ENCODE measurements at places on chromosomes 6 and 20.

GRCh38 chr20:2460752-2461424, 9.7 kb downstream of the SNRPB start:
- DNase-seq: no peak

DNA sequence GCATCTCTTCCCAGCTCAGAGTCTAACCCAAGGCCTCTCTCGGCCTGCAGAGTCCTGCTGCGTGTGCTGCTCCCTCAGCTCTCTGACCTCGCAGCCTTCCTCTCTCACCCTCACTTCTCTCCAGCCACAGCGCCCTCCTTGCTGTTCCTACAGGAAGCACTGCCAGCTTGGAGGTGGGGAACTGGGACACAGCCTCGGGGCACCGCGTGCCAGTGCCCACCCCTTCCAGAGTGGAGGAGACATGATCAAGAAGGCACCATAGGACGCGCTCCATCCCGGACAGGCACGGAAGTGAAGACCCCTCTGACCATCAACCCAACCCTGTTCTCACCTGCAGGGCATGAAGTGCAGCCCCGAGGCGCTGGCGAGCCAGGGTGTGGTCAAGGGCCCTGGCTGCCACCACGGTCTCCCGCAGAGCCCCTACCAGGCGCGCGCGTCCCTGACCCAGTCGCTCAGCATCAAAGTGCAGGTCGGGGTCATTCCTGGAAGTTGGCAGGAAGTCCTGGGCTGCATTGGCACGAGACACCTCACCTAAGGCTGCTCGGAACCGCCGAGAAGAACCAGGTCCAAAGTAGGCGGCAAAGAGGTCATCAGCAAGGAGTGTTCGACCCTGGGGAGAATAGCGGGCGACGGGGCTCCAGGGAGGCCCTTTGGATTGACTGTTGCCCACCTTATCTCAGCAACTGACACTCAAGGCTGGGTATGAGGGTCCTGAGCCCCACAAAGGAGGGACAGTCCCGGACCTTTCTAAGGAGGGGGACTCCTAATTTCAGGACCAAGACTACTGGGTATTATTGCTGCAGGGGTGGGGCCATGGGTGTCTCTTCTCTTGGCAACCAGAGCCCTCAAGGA, 1.3 kb downstream of the VWA7 start:
- DNase-seq: no peak

DNA sequence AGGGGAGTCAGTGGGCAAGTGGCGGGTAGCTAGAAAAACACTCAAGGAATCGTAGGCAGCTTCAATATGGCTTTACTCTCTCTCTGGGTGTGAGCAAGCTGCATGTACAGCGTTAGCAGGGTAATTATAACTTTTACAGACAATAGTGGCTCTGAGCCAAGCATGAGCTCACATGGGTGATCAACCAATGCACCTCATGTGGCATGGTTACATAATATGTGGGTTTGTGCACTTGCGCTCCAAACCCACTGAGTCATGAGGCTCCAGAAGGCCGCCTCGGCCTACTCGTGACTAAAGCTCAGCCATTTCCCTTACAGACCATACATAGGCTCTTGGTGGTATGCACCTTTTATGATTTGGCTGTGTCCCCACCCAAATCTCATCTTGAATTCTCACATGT, 78.4 kb upstream of the FBXL4 start:
- no peak for DNase-seq

DNA sequence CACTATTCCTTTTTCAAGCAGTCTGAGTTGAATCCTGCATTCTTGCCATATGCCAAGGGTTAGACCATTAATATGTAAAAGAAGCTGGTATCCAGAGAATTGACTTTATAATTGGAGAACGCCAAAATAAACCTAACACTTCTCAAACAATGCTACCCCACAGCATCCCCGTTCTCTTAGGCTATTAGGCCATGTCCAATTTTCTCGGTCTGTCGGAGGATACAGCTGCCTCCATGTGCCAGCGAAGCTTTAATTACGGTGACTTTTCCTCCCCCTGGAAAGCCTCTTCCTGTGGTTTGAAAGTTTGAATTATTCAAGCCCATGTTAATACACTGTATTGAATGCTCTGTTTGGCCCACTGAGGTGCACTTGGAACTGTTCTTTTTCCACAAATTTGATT, 60.5 kb downstream of the HS3ST5 start:
- no peak for DNase-seq

GRCh38 chr6:80179695-80180094, 73.2 kb downstream of the BCKDHB start:
- no peak for DNase-seq

DNA sequence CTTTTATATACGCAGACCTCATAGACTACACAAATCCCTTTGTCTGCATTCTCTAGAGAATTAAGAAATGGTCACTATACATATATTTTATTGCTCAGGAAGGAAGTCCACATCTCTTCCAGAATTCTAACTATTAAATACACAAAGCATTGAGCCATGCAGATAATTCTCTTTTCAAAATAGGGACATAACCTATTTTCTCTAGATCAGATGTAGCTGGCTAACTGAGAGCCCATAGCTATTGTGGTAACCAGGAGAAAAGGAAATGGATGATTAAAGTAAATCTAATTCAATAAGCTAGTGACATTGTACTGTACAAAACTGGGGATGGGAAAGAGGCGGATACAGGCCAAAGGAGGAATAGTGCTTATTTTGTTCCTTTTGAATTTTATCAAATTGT, 137.2 kb downstream of the BACH2 start:
- DNase-seq: no peak

DNA sequence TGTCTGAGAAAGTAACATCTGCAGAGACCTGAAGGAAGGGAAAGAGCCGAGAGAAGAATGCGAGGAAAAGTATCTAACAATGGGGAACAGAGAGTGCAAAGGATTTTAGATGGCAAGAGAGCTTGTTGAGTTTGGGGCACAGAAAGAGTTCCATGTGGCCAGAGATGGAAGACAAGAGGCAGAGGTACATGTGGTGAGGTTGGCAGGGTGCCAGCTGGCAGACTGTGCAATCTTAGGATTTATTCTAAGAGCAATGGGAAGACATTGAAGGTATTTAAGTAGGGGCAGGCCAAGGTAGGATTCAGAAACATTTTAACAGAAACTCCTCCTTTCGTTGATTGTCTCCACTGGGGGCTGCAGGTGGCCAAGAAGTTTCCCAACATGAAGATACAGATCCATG, 20.4 kb upstream of the LBP start:
- DNase-seq: no peak
